ENCODE measurements at places on chromosomes 7 and 10. TPM values are rescaled to one million over a fixed set of nuclear protein-coding genes. Genes with fewer than 3 reads are reported as not detected.

CYP3A4 gene
- total RNA-seq = not detected

TRAPPC14 gene
- 15.4 TPM for total RNA-seq

DNA sequence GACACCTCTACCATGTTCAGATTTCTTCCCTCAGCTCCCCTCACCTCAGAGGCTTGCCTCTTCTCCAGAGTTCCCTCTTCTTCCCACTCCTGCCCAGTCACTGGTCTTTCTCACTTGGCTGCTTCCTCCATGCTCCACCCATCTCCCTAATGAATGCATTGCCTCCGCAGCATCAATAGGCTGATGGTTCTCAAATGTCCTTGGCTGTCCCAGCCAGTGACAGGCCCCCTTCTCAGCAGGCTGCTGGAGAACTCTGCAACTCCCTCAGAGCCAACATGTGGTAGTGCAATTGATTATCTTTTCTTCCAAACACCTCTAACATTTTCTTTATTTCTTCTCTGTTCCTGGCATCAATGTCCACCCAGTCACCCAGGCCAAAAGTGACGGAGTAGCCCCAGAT lies 218.2 kb downstream of the RELN start:
- H3K36me3 ChIP-seq = no peaks in the 10 kb centered on the region
- no peak overlapping the region for H3K4me3 ChIP-seq
- DNase-seq = no peak
- no peak overlapping the region for H3K27ac ChIP-seq
- peaks cover 7% of the 10 kb centered on the region for H3K4me1 ChIP-seq
- no peaks in the 10 kb centered on the region for H3K27me3 ChIP-seq

GRCh38 chr7:108280136-108280535 lies 150.0 kb upstream of the LAMB4 start:
- H3K27ac ChIP-seq = no peak overlapping the region
- no peak for DNase-seq
- H3K36me3 ChIP-seq = no peaks in the 10 kb centered on the region
- no peak overlapping the region for H3K4me3 ChIP-seq
- H3K4me1 ChIP-seq = no peaks in the 10 kb centered on the region
- no peaks in the 10 kb centered on the region for H3K27me3 ChIP-seq

GRCh38 chr10:7301006-7301778 lies 109.6 kb downstream of the SFMBT2 start:
- no peaks in the 10 kb centered on the region for H3K27me3 ChIP-seq
- no peaks in the 10 kb centered on the region for H3K36me3 ChIP-seq
- no peak for DNase-seq
- no peak overlapping the region for H3K27ac ChIP-seq

- no peaks in the 10 kb centered on the region for H3K27me3 ChIP-seq
- H3K36me3 ChIP-seq = no peaks in the 10 kb centered on the region
- peaks cover 29% of the 10 kb centered on the region for H3K4me1 ChIP-seq
- H3K4me3 ChIP-seq = no peak overlapping the region
These were observed 29.8 kb downstream of the ZMIZ1 start for GRCh38 chr10:79098596-79099015.

GRCh38 chr10:26095781-26096180 lies 120.8 kb upstream of the GAD2 start:
- no peaks in the 10 kb centered on the region for H3K36me3 ChIP-seq
- DNase-seq = no peak
- H3K27me3 ChIP-seq = no peaks in the 10 kb centered on the region
- no peaks in the 10 kb centered on the region for H3K4me1 ChIP-seq
- H3K4me3 ChIP-seq = no peak overlapping the region

DNA sequence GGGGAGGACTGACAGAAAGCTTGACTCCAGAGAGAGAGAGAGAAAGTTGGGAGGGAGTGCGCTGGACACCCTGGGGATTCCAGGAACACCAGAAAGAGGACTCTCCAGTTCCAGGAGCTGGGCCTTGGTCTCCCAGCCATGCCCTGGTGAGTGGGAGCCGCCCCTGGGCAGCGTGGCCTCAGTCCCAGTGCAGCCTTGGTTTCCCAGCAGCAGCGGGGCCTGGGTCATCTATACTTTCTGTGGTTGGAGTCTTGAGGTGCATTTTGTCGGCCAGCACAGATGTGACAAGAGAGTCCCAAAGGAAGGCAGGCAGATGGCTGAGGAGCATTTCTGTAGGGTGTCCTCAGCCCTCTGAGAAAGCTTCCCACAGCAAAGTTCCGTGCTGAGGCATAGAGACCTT lies 334.7 kb upstream of the ZNF32 start:
- H3K36me3 ChIP-seq = no peaks in the 10 kb centered on the region
- no peaks in the 10 kb centered on the region for H3K27me3 ChIP-seq
- no peaks in the 10 kb centered on the region for H3K4me1 ChIP-seq
- DNase-seq = no peak
- H3K4me3 ChIP-seq = no peak overlapping the region

TMEM229A gene
- not detected for total RNA-seq

DNA sequence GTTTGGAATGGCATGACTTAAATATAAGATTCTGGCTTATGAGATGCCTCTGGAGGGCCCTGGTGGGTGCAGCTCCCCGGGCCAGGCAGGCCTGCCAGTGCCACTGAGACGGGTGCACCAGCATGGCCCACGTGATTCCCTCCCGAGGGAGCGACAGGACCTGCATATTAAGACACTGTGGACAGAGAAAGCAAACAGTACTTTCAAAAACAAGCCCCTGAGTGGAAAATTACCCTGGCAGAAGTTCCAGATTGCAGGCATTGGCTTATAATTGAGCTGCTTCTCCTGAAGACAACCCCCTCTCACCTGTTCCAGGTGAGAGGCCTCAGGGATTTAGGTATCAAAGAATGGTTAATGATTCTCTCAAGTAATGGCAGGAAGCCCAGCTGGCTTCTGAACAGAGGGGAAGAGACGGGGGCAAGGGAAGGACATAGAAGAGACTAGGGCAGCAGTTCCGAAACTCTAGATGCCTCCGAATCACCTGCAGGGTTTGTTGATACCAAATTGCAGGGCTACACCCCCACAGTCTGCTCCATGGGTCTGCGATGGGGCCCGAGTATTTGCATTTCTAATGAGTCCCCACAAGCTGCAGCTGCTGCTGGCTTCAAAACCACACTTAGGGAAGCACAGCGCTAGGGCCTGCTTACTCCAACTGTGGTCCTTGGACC lies 66.0 kb upstream of the DOCK1 start:
- H3K4me1 ChIP-seq = no peaks in the 10 kb centered on the region
- H3K27ac ChIP-seq = no peak overlapping the region
- no peaks in the 10 kb centered on the region for H3K27me3 ChIP-seq
- no peak overlapping the region for H3K4me3 ChIP-seq
- no peak for DNase-seq

RAPGEF5 gene
- total RNA-seq = 0.03 TPM

DNA sequence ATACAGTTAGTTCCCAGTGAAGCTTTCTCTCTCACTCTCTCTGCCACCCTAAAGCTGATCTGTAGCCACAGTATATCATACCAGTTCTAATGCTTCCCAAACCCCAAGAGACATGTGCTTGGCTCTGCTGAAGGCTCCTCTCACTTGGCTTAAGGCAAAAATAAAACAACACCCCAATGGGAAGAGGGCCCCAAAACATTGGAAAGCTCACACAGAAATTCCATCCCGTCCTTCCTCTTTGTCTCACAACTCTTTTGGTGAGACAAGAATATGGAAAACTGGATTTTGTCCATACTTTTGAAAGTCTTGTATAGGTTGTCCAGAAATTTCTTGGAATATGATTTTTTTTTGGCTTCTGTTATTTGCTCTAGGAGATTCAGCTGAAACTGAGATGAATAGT lies 56.1 kb upstream of the WNT16 start:
- no peak for DNase-seq
- no peak overlapping the region for H3K27ac ChIP-seq
- no peak overlapping the region for H3K4me3 ChIP-seq
- no peaks in the 10 kb centered on the region for H3K36me3 ChIP-seq
- H3K4me1 ChIP-seq = no peaks in the 10 kb centered on the region
- H3K27me3 ChIP-seq = no peaks in the 10 kb centered on the region

DNA sequence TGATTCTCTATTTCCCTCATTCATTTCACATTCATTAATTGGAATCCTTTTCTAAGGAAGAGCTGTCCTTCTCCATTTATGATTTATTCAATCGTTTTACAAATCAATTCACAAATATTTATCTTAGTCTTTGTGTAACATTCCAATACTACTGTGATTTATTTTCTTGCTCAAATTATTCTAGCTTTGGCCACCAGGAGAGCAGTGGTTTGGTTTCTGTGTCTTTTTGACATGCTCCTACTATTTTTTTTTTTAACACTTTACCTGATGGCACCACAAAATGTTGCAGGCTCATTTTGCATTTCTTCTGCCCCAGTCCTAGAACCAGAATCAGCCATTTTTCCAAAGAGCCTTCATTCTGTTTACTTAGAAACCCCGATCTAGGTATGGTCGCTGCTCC lies 13.3 kb upstream of the RBM33 start:
- H3K27me3 ChIP-seq = no peaks in the 10 kb centered on the region
- H3K27ac ChIP-seq = no peak overlapping the region
- no peak overlapping the region for H3K4me3 ChIP-seq
- no peaks in the 10 kb centered on the region for H3K36me3 ChIP-seq
- no peak for DNase-seq

DNA sequence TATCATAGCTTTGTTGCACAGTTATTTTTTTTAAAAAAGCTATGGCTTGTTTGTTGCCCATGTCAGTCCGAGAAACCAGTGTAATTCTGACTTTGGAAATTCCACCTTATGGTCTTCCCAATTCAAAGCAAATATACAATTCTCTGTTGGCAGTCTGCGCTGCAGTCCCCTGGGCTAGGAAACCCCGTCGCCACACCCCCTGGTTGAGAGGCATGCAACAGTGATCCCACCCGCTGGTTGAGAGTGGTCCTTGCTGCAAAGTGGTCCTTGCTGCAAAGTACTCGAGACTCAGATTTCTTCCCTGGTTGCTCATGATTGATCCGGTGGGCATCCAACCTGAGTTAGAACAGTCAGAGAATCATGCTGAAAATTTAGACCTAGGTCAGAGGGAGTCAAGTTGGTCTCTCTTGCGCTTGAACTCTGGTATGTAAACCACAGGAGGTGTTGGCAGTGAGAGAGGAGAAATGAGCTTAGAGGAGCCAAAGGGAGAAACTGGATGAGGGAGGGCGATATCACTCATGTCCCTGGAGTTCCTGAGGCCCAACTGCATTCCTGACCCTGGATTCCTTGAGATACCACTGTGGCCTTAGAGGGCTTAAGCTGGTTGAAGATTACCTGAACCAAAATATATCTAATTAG lies 45.0 kb upstream of the STK17A start:
- no peak for DNase-seq
- no peak overlapping the region for H3K4me3 ChIP-seq
- no peaks in the 10 kb centered on the region for H3K27me3 ChIP-seq
- no peak overlapping the region for H3K27ac ChIP-seq

SVIL gene
- 42.5 TPM for total RNA-seq

GRCh38 chr7:116447436-116447835 lies 52.1 kb upstream of the CAV2 start:
- peaks cover 17% of the 10 kb centered on the region for H3K4me1 ChIP-seq
- no peaks in the 10 kb centered on the region for H3K27me3 ChIP-seq

- DNase-seq = no peak
- H3K4me3 ChIP-seq = no peak overlapping the region
- no peaks in the 10 kb centered on the region for H3K4me1 ChIP-seq
- H3K36me3 ChIP-seq = no peaks in the 10 kb centered on the region
- no peak overlapping the region for H3K27ac ChIP-seq
These were observed 21.4 kb upstream of the TFEC start for GRCh38 chr7:116052006-116052405.

DNA sequence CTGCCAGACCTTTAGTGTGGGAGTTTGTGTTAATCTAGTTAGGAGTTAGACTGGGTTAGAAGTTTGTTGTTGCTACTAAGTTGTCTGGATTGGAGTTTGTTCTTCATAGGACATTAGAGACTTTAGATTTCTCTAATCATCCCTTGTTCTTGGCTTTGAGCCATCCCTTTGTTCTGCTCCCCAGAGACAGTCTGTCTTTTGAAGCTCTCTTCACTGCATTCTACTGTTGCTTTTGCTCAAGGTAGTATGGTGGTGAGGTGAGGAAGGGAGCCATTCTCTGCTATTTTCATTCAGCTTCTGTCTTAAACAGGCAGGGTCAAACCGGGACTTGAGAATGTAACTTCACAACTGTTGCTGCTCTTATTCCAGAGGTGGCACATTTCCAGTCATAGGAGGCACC lies 10.4 kb upstream of the TARP start:
- H3K27me3 ChIP-seq = 0 out of 2 replicates have a peak, but pooled peaks cover 3% of the 10 kb centered on the region
- no peak overlapping the region for H3K4me3 ChIP-seq
- H3K4me1 ChIP-seq = no peaks in the 10 kb centered on the region
- H3K36me3 ChIP-seq = no peaks in the 10 kb centered on the region

All from SJCRH30 (cell line).